ENCODE measurements at places on chromosomes 7 and 10.

DNA sequence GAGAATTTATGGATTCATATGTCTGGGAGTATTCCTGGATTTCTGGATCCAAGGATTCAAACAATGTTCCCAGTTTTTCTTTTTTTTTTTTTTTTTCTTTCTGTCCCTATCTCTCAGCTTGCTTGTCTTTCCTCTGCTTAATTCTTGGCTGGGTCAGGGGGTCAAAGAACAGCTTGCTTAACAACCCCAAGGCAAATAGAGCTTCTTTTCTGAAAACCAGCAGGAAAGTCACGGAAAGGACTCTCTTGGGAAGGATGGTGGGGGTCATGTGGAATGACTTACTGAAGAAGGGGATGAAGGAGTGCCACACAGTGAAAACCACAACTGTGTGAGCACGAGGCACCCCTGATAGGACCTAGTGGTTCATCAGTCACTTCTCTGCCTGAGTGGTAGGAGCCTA, 36.1 kb downstream of the GRK5 start:
- no peak for DNase-seq

DNA sequence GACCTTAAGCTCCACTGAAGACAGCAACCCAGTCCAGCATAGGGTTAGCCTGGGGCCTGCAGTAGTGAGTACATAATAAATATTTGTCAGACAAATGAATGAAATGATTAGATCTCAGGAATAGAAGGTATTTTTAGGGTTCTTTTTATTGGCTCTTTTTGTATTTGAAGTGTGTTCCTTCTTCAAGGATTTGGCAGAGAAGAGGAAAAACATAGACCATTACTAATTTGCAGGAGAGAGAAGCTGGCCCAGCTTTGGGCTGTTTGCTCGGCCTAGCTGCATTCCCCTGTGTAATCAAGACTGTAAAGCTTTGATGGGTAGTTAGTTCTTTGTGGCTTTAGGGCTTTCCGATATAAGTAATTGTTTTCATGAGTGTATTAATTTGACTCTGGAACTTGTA, 64.2 kb downstream of the CNNM2 start:
- DNase-seq, result no peak

DNA sequence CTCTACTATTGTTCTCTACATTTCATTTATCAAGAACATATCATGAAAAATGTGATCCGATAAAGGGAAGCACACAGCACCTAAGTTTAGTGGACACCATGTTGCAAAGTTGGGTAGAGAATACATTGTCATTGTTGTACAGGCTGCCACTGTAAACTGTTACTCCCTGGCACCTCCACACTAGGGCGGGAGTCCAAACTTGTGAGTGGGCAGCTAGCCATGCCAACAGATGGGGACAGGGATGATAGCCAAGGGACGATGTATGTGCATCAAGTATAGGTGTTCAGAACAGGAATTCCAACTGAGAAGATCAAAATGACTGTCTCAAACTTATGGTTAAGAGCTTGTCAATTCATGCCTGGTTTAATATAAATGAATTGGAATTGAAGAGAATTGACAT, 31.1 kb upstream of the COMMD3 start:
- DNase-seq, result no peak

GRCh38 chr7:25066253-25066652, 58.8 kb downstream of the CYCS start:
- no peak for DNase-seq

DNA sequence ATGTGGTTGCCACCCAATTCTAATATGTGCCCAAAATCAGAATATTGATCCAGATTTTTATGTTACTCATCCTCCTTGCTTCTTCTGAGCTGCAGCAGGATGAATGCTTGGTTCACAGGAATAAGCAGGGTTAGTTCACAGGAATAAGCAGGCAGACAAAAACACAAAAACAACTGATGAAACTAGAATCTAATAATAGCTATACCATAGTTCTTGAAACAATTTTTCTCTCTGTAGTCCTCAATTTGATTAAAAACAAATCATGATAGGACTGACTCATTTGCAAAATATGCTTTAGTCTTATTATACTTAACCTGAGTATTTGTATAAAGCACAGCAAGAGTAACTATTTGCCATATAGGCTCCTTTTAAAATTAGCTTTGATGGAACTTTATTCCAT, 24.4 kb upstream of the ARHGAP12 start:
- no peak for DNase-seq

DNA sequence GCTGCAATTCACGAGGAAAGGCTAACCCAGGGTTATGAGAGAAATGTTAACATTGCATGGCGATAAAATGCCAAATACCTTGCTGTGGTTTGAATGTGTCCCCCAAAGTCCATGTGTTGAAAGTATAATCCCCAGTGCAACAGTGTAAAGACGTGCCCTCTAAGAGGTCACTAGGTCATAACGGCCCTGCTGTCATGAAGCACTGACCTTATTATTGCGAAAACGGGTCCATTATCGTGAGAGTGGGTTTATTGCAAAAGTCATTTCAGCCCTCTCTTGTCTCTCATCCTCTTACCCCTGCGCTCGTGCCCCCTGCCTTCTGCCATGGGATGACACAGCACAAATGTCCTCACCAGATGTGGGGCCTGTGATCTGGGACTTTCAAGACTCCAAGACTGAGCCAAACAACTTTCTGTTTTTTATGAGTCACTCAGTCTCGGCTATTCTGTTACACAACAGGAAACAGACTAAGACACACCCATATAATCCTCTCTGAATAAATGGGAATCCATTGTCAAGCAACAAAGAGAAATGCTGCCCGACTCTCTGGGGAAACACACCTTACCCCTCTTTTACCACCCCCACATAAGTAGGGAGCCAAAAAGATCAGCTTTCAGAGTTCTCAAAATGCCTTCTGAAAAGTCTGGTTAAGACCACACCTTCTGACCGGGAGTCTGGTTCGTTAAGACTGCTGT, 73.1 kb upstream of the UCN3 start:
- no peak for DNase-seq

DNA sequence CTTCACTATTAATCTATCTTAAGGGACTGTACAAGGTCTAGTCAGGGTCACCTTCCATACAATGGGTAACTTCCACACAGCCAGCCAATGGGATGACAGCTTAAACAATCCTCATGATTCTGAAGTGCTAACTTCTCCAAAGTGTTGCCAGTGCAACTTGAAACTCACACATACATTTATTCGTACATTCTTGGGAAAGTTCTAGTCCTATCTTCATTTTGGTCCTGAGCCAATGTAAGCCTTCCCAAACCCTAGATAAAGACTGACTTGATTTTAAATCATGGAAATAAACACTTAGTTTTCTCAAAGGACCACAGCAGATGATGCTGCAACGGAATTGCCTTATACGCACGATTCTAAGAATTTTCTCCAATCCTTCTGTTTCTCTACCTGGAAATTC, 117.5 kb upstream of the COL1A2 start:
- DNase-seq, result no peak

Data from ACHN (cell line).